ENCODE measurements at places on chromosomes 2 and 18.

- no peak for DNase-seq
These were observed 4.9 kb downstream of the RALB start for GRCh38 chr2:120257522-120257921.

GRCh38 chr18:21129566-21130216 is 18.1 kb upstream of the ROCK1 start:
- DNase-seq = no peak

DNA sequence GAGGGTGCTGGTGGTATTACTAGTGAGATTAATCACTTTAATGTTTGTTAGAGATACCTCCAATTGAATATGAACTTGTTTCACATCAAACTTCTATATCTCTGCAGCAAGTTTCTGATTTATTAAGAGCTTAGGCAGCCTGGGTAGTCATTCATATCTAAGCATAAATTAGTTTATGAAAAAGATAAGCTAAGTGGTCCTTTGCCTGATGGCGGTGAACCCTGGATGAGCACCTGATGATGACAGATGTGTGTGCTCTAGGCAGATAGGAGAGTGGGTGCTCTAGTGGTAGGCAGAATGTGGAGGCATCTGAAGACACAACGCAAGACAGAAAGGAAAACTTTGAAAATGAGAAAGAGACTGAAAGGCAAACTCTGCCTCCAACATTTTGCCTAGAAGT is 5.0 kb downstream of the FKBP7 start:
- no peak for DNase-seq

DNA sequence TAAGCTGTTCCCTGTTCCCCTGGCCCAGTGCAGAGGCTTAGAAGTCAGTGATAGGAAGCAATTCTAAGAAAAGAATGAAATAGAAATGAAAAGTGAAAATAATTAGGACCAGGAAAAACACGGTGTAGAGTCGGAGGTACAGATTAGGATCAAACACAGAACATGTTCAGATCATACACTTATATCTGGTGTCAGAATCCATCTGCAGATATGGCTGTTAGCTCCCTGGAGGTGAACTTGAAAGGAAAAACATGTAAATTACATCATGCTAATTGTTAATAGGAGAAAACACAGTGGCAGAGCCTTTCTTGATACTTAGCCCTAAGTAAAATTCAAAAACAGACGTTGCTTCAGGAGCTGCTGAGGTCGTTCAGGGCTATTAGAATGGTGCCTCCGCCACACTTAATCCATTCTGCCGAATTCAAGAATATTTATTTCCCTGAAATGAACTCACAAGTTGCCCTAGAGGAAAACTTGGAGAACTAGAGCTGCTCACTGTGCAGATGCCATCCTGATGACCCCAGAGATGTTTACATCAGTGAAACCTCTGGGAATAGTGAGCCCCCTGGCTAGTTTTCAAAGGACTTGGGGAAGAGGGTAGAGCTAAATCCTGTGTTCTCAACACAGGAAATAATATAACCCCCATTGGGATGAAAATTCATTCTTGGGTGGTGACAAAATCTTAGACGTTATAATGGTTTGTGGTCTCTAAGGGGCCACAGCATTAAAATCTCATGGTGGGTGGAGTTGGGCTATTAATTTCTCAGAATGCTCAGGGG is 27.5 kb downstream of the LPIN1 start:
- DNase-seq = no peak

GRCh38 chr2:2898744-2899143 is 478.9 kb downstream of the EIPR1 start:
- DNase-seq = no peak

- peak; percentile 69 for DNase-seq
These were observed 13.7 kb downstream of the RUFY4 start for GRCh38 chr2:218082586-218083351.

- no peak for DNase-seq
These were observed 91.9 kb downstream of the MRPS9 start for GRCh38 chr2:105129722-105130232.

GRCh38 chr2:65595630-65596029 is 163.2 kb upstream of the SPRED2 start:
- DNase-seq = no peak

DNA sequence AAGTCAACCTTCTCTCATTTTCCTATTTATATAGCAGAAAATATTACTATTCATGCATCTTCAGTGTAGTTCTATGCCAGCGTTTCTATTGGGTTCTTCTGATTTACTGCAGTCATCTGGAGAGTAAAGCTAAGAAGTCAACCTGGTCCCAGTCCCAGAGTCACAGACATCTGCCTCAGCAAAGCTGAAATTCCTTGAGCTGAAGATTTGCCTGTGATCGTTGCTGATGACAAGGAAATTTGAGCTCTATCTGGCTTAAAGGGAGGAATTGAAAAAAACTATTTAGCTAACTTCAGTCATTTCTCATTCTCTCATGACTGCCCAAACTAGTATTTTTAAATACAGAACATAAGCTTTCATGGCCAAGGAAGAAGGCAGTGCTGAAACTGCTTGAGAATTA is 45.7 kb downstream of the RND3 start:
- no peak for DNase-seq

DNA sequence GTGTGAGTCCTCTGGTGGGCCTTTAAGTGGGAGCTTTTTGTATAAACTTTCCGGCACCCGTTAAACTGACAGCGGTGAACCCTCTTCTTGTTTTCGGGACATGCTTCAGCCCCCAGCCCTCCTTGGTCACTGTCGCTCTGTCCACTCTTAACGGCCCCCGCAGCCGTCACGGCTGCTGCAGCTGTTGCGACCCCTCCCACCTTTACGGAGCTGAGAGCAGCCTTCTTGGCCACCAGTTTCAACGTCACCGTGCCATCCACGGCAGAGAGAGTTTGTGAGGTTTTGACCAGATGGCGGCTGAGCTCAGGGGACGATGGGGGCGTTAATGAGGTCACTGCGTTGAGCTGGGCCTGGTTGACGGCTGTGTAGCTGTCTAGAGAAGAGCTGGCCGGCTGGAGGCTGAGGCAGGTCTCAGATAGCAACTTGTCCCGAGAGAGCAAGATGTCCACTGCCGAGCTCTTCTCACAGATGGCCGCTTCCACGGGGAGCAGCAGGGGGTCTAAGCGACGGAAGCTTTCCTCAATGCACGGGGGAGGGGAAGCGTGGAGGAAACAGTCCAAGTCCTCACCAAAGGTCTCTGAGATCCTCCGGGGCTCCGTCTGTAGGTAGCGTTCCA is 41.9 kb downstream of the KLF7 start:
- DNase-seq = no peak

Data from posterior vena cava (tissue), 2 donors.